ENCODE measurements at places on chromosomes 2 and 18.

DNA sequence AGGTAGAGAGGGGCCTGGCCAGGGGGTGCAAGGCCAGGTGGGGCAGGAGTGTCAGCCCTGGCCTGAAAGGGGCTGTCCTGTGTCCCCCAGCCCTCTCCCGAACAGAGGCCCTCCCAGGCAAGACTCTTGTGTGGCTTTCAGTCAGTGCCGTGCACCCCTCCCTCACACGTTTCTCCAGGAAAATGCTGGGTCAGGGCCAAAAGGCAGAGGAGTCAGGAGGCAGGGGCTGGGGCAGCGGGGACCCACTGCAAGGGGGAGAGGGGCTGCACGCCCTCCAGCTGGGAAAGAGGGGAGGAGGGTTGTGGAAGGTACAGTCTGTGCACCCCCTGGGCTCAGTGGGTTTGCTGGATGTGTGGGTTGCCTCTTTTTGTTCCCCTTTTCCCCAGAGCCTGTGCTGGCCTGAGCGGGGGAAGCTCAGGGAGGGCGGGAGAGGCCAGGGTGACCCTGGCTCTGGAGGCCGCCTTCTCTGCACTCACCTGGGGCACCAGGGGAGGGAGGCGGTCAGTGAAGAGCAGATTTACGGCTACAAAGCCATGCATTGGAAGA lies 4.1 kb downstream of the KCNF1 start:
- DNase-seq, result no peak

DNA sequence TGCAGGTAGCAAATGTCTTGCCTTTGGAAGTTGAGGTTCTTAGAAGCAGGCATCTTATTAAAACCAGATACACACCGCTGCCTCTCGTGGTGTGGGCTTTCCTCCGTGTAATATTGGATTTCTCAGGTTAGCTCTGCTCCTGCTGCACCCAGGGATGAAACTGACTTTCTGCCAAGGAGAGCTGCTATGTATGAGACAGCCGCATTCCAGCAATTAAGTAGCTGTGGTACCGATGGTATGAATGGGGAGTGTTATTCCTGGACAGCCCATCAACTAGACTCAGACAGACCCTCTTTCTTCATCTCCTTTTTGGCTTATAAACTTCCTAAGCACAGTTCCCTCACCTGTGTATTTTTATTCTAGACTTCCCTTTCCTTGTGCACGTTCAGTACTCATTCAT lies 6.8 kb upstream of the EHD3 start:
- DNase-seq, result no peak

DNA sequence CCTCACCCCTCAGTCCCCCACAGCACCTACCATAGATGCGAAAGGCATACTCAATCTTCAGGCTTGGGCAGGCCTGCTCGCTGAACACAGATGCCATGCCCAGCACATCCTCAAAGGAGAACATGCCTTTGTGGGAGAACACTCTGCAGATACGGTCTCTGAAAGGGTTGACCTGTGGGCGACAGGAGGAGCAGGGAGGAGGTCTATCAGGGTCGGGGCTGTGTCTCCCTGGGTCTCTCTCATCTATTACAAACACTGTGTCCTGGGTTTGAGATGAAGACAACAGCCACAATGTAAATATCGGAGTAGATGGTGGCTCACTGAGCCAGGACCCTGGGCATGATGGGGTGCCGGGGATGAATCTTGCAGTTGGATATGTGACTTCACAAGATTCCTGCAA lies 46.0 kb downstream of the CIB4 start:
- no peak for DNase-seq

DNA sequence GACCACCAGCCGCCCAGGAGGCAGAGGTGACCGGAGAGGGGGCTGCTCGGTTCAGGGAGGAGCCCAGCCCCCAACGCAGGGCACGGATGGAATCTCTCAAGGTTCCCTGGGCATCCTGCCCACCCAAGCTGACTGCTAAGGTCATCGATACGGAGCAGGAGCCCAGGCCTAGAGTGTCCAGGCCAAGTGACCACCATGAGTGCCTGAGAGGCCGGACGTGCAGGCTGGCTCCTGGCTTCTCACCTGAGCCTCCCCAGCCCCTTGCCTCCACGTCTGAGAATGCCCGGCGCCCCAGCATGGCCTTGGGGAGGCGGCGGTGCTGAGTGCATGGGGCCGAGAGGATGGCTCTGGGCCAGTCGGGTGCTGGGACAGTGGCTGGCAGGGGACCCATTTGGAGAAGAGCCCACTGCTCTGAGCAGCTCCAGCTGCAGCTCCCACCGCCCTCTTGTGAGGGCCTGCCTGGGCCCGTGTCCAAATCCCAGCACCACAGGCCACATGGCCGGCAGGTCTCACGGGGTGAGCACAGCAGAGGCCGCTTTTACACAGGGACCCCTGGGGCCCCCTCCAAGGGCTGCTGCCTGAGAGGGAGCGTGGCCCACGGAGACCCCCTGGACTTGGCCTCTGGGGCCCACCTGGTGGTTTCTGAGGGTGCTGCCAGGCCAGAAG lies 102.8 kb upstream of the CTDP1 start:
- no peak for DNase-seq

- no peak for DNase-seq
Observed at GRCh38 chr2:133790711-133791110, 222.4 kb upstream of the NCKAP5 start.

GRCh38 chr2:125280265-125280664 lies 1255.2 kb downstream of the CNTNAP5 start:
- no peak for DNase-seq
